Mesangial cell (primary cell): ENCODE measurements at places on chromosomes 2 and 18. TPM values are rescaled to one million over a fixed set of nuclear protein-coding genes. Genes with fewer than 3 reads are reported as not detected.

Gene MARCHF7
- total RNA-seq, result 56.5 and 78.5 TPM in 2 replicates

Gene ALLC
- total RNA-seq, result not detected in 2 replicates

Gene EMILIN1
- total RNA-seq, result 15.2 and 79.6 TPM in 2 replicates

Gene NRP2
- total RNA-seq, result 92.4 and 121 TPM in 2 replicates
